ENCODE measurements at places on chromosomes 6 and 20.

DNA sequence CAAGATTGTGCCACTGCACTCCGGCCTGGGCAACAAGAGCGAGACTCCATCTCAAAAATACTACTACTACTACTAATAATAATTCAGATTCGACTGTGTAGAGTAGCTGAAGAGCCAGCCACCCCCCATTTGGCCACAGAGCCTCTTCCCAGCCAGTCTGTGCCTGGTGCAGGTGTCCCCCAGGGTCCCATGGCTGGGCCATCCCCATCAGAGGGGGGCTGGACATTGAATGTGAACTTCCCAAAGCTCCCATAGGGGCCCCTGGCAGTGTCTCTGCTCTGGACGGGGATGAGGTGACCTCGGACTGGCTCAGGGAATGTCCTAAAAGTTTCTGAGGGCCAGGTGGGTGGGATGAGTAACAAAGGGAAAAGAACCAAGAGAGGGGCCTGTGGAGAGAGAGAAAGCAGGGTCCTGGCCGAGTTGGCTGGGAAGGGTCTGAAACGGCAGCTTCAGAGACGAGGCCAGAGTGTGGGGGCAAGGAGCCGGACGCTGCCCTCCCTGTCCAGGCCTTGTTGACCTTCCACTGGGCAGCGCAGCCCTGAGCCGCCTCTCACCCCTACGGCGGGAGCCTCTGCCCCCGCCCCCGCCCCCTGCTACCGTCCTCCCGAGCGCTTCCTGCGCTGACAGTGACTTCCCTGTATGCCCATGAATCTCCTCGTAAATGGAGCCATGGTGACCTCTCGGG lies 24.9 kb upstream of the PCMTD2 start:
- DNase-seq, result no peak

DNA sequence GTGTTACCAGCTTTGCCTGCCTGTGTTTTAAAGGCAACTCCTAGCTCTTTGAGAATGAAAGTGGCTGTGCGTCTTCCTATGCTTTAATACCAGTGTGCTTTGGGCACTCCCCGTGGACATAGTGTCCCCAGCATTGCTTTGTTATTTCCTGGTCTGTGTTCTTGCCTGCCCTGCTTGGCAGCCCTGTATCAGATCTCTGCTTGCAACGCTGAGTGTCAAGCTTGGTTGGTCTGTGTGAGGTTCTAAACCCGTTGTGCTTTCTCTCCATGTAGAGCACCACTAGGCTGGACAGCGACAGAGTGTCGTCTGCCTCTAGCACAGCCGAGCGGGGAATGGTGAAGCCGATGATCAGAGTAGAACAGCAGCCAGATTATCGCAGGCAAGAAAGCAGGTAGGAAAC lies 80.2 kb downstream of the AFDN start:
- no peak for DNase-seq

- DNase-seq, result no peak
Observed at GRCh38 chr6:159098636-159099106, 53.9 kb upstream of the TAGAP start.

GRCh38 chr6:47349931-47350330 lies 40.2 kb upstream of the TNFRSF21 start:
- no peak for DNase-seq

- DNase-seq, result no peak
Observed at GRCh38 chr20:36548006-36548315, 6.6 kb downstream of the MYL9 start.

- no peak for DNase-seq
Observed at GRCh38 chr20:45983279-45983743, 11.3 kb upstream of the ZNF335 start.

DNA sequence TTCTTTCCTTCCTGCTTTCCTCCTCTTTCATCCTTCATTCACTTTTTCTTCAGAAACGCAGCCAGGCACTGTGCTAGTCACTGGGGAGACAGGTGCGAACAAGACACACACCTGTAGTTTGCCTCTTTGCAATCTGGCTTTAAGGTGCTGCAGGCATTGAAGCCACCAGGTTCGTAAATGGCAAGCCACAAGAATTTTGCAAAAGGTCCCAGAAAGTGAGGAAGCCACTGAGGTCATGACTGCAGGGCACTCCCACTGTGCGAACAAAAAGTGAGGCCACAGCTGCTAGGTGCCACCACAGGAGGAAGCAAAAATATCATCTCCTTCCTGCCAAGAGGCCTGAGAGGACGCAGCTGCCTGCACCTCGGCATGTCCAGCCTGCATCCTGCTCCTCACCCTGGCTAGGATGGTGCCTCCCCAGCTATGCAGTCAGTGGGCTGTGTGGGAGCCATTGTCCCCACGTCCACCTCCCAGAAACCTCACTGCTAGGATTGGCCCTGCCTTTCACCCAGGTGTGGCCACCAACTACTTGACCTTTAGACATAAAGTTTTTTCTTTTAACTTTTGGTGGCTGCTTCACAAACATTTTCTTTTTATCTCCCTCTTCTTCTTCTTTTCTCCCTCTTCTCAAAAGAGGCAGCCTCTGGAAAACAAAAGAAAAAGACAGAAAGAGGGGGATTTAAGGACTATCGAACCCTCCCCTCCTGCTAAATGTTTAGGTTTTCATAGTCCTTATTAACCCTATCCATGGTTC lies 230.8 kb downstream of the BCAS1 start:
- DNase-seq, result no peak

DNA sequence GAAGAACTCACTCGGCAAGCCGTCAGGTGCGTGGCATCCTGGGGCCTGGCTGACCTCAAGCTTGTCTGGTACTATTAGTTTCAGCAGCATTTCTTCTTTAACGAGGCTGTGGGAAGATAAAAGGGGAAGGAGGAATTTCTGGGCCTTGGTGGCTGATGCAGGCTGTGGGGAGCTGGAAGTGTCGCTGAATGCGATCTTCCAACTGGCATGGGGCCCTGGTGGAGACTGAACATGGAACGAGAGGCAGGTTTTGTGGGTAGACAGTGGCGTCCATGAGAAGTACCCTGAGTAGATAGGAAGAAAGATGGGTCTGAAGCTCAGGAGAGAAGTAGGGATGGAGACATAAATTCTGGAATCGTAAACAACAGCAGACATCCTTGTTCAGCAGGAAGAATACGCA lies 23.9 kb downstream of the ERMARD start:
- no peak for DNase-seq

DNA sequence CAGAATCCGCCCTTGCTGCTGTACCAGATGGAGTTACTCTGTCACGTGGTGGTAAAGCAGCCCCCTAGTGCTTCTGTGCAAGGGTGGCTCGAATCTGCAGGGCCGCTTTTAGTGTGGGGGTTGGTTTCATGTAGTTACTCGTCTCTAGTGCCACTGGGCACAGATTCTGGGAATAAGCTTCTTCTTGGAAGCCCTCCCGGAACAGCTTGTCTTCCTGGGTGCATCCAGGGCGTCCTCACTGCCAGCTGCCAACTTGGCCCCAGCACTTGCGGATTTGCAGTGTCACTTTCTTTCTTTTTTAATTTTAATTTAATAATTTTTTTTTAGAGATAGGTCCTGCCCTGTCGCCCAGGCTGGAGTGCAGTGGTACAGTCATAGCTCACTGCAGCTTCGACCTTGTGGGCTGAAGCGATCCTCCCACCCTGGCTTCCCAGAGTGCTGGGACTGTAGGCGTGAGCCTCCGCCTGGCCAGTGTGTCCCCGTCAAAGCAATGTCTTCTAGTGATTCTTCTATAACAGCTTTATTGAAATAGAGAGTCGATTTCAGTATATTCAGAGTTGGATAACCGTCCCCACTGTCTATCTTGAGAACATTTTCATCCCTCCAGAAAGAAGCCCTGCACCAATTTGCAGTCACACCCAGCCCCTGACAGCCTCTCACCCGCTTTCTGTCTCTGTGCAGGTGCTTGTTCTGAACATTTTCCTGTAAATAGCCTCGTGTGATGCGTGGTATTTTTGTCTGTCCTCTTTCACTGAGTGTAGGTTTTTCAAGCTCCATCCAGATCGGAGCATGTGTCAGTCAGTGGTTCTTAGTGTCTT lies 25.9 kb downstream of the PYGB start:
- no peak for DNase-seq

DNA sequence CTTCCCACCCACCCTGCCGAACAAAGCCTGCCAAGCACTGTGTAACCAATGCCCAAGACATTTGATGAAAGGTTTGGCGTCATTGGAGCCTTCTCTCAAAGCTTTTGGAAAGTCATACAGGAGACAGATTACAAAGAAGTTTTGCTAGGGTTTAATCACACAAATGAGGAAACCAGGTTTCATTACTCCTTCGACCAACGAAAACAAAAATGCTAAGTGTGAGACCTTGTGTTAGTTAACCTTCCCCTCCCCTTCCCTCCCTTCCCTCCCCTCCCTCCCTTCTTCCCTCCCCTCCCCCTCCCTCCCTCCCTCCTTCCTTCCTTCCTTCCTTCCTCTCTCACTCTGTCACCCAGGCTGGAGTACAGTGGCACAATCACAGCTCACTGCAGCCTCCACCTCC lies 96.1 kb upstream of the CD83 start:
- no peak for DNase-seq

GRCh38 chr6:136798044-136798443 lies 5.8 kb upstream of the MAP3K5 start:
- peak; percentile 32 for DNase-seq

- DNase-seq, result peak; percentile 65
Observed at GRCh38 chr6:42136508-42137193, 5.8 kb downstream of the C6orf132 start.

- DNase-seq, result no peak
Observed at GRCh38 chr20:59163631-59164530, at the start of gene ZNF831. Gene ZNF831 (plus strand): TSS chr20:59163821. CDS start chr20:59191020, 27,199 bp downstream.

- no peak for DNase-seq
Observed at GRCh38 chr6:136889271-136890193, 32.6 kb upstream of the SLC35D3 start.

- DNase-seq, result no peak
Observed at GRCh38 chr20:46649965-46650542, 1.2 kb downstream of the SLC13A3 start.

DNA sequence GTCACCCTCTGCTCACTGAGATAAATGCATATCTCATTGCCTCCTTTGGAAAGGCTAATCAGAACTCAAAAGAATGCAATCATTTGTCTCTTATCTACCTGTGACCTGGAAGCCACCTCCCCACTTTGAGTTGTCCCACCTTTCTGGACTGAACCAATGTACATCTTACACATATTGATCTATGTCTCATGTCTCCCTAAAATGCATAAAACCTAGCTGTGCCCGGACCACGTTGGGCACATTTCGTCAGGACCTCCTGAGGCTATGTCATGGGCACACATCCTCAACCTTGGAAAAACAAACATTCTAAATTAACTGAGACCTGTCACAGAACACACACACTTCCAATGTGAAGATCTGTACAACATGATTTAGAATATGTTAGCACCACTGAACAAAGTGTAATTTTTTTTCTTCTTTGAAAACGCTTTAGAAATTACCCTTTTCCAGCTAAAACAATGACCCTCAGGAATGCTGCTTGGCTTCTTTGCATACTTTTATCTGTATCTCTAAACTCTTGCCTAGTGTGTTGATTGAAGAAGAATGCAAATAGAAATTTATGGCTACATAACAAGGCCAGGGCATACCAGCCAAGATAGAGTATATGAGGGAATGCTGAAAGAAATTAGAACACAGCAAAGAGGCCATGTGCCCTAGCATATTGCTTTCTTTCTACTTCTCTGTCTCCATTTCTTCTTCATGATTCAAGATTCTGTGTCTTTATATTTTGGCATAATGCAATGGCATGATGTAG lies 84.6 kb upstream of the DST start:
- DNase-seq, result no peak

DNA sequence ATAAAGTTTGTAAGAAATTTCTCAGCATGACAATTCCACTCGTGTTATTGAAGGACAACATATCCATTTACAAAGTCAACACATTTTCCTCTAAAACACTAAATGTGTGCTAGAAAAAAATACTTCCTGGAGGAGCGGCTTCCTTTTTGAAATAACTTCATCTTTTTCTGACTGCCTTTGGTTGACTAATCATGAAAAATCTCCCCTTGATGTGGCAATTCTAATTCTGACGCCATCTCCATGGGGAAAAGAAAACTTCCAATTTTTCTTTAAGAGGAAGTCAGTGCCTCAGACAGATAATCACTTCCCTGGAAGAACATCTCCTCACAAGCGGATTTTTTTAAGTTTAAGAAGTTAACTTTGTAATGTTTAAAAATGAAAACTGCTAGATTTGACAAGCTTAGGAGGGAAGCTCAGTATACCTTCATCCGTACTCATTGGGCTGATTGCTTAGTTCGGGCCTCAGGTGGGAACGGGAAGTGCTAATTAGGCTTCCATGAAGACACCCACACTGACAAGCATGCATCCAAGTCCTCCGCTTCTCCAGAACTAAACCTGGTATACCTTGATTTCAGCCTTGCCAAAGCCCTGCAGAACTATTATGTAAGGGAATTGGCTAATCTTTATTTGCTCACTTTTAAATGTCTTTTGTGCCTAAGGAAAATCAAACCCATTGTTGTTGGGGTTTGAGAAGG lies 35.1 kb upstream of the DUSP22 start:
- peak; percentile 65 for DNase-seq

GRCh38 chr6:46918806-46919205 lies 2.9 kb downstream of the ADGRF5 start:
- no peak for DNase-seq

DNA sequence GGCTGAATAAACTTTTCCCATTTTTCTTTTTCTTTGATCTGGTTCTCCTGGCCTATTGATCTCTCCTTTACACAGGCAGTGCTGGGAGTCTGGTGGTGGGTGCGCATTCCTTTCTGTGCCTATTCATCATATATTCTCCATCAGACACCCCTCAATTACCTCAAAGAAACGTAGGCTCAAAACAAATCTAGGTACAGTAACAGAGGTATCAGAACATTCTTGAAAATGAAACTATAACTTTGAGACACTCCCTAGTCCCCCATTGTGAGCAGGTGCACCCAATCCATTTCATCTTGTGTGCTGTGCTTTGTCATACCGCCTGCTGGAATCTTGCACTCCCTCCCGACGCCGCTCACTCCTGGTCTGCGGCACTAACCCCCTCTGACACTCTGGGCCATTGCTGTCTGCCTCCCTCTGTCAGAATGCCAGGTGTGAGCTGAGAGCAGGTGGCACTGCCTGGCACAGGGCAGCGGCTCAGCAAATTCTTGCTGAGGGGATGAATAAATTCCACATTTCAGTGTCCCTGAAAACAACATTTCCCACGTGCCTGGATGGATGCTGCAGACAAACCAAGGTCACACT lies 303.4 kb upstream of the EXOC2 start:
- no peak for DNase-seq

All from HT1080 (cell line).